ENCODE measurements at places on chromosomes 7 and 10.
A peak's percentile ranks its signal among the peaks of the same experiment; 100 is the strongest.

DNA sequence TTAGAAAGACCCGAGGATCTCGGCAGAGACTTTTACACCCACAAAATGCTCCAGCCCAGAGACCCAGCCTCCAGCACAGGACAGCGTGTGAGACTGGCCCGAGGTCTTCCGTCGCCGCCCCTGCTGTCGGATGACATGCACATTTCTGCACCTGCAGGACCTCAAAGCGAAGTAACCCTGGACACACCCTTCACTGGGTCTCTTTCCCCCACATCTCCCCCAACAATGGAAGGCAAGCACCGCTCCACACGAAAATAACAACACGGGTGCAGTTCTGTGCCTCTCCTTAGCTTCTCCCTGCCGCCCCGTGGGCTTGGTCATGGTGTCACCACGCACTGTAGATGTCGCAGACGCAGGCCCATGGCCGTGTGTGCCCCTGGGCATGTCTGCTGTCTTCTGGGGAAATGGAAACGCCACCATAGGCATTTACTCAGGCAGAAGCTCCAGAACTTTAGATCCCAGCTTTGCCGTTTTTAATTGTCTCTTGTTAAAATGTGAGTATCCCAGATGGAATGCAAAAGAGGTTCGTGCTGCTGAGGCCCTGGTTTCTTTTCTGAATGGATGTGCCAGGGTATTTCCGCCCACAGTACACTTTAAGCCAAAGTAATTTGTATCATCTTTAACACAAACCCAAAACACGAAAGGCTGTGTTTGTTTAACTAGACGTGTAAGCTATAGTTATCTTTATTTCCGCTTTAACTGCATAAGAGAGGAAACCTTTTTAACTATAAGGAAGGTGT is 237.9 kb downstream of the MGMT start:
- no peak for DNase-seq

DNA sequence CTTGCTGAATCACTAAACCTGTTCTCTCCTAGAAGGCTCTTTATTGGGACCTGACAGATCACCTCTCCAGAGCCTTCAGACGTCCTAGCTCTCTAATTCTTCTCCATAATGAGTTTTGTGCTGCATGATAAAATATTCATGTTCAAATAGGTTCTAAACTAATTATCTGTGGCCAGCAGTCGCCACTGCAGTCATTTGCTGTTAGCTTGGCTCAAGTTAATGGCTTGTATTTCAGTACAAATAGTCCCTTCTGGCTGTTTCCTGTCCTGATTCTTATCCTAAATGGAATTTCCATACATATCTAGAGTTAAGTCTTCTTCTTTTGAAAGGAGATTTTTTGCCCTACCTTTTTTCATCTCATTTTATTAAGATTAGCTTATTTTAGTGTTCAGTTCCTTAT is 303.2 kb downstream of the EXOC4 start:
- DNase-seq = no peak

- DNase-seq = peak; percentile 61
These were observed 57.3 kb downstream of the MAPK8 start for GRCh38 chr10:48363617-48364355.

GRCh38 chr7:28615091-28615490 is 202.8 kb downstream of the CREB5 start:
- no peak for DNase-seq

DNA sequence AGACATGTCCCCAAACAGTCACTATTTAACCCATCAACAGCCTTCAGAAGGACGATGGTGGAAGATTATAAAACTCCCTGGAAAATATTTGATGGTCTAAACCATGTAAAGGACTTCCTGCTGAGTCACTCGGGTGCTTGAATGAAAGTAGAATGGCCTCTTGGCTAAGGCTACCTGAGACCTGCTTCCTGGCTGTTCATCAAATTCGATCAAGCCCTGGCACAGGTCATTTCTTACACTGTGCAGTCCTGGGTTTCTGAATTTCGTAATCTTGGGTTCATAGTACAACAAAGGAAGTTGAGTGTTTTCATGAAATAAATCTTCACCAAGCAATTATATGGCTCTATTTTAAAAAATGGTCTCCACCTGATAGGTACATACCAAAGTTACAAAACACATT is 260.3 kb upstream of the RNF32 start:
- DNase-seq = no peak

DNA sequence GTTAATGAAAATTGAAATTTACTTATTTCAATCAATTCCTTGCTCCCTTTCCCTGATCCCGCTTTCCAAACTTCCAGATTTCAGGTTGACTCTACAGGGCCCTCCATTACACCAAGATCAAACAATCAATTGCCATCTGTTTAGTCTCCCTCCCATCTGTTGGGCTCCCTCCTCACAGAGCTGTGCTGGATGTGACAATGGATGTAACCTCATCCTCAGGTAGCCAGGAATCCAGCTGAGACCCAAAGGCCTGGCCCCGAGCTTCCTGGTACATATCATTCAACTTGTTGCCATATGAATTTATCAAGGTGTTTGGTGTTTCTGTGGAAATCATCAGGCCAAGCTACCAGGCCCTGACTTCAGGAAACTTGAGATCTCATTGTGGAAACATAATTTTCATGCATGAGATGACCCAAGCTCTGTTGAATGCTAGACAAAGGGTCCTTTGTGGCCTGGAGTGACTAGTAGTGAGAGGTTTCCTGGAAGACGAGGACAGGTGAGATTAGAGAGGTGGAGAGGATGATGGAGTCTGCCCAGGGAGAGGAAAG is 148.6 kb upstream of the PDE1C start:
- no peak for DNase-seq

DNA sequence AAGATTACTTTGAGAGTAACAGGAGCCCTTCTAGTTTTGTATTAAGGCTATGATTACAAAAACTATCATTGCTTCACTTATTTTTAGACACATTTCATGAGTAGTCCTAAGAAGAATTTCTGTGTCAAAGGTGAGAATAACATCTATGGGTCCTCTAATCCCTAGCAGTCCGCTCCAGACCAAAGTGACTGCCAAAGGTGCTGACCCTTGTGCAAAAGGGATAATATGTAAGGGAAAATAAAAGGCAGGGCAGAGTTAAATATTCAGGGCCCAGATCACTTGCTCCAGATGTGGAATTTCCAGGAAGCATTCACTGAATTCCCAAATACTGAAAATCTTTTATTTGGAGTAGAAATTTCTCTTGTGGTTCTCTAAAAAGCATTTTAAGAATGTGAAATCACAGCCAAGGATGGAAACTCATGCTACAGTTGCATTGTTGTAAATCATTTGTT is 29.3 kb downstream of the RHOBTB1 start:
- DNase-seq = peak; percentile 91
